Right forelimb (tissue), 1 donor: ENCODE measurements at places on chromosomes 3 and 15.

DNA sequence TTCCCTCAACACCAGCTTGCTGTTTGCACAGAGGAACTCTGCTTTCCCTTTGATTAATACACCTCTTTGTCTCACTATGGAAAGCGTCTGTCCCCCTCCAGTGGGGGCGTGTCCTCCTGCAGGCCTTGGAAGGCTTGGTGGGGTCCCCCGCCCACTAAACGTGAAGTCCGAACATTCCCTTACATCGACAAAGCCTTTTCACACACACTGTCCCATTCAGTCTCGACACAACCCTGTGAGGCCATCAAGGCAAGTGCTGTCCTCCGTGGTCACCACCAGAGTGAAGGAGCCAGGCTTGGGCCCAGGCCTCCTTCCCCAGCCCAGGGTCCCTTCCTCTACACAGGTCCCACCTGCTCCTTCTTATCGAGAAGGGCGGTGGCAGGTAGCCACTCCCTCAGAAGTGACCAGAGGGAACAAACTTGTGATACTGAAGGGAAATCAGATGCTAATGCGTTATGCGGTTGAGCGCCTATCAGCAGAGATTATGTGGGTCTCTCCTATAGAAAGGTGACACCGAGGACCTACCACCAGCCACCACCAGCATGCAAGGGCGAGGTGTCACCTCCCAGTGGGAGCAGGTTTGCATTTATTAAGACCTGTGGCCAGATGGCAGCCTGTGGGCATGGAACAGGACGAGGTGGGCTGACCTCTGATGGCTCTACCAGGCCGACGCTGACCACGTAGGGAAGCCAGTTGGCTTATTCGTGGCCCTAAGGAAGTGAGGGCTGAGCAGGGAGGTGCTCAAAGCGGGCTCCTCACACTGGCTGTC lies 6.6 kb downstream of the NRROS start:
- no peak for DNase-seq

DNA sequence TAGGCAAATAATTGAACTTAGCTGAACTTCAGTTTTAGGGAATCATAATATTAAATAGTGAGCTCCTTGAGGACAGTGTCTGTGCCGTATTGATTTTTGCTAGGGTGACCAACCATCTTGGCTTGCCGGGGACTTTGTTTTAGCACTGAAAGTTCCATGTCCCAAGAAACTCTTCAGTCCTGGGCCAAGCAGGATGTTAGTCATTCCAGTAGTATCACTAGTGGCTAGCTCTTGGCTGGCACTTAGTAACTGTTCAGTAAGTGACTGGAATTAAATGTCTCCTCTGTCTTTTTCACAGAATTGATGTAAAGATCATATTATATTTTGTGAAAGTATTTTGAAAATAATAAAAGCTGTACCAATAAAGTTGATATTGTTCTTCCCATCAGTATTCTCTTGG lies 42.3 kb downstream of the RSRC1 start:
- no peak for DNase-seq

DNA sequence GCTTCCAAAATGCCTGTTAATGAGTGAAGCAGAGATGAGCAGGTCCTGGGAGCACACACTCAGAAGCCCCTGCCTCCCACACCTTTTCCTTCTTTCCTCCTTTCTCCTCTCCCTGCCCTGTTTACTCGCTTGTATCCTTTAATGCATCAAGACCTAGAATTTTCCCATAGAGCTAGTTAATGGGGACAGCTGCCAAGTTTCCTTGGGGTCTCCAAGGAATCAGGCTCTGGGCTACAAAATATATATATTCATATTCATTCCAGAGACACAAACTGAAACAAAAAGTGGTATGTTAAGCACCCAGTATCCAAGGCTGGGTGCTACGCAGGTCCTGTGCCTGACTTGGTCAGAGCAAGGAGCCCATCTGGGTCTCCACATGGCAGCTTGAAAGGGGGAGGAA lies 235.6 kb downstream of the MYRIP start:
- DNase-seq = no peak

GRCh38 chr3:119289404-119289770 lies 4.8 kb upstream of the ARHGAP31 start:
- DNase-seq = no peak

GRCh38 chr15:101568821-101569555 lies 79.5 kb upstream of the PCSK6 start:
- no peak for DNase-seq

DNA sequence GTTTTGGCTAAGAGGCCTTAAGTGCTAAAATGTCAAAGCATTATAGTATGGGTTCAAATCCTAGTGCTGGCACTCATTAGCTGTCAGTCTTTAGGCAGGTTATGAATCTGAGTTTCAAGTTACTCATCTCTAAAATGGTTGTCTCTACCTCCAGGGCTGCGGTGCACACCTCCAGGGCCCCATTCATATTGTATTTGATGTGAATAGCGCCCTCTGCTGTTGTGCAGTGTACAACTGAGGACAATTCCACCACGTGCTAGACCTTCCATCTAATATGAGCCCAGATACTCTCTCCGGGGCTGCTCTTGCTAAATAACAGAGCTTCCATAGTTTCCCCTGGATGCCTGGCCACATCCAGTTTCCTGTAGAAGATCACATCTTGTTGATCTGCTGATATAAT lies 54.3 kb downstream of the OXNAD1 start:
- no peak for DNase-seq
